ENCODE measurements at places on chromosomes 13 and 19.

DNA sequence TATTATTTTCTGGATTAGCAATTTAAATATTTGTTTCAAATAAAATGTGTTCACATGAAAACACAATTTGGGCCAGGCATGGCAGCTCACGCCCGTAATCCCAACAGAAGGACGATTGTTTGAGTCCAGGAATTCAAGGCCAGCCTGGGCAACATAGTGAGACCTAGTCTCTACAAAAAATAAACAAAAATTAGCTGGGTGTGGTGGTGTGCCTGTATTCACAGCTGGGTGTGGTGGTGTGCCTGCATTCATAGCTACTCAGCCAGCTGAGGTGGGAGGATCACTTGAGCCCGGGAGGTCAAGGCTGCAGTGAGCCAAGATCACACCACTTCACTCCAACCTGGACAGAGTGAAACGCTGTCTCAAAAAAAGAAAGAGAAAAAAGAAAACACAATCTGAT is 46.4 kb downstream of the KPNA3 start:
- no peak for DNase-seq

DNA sequence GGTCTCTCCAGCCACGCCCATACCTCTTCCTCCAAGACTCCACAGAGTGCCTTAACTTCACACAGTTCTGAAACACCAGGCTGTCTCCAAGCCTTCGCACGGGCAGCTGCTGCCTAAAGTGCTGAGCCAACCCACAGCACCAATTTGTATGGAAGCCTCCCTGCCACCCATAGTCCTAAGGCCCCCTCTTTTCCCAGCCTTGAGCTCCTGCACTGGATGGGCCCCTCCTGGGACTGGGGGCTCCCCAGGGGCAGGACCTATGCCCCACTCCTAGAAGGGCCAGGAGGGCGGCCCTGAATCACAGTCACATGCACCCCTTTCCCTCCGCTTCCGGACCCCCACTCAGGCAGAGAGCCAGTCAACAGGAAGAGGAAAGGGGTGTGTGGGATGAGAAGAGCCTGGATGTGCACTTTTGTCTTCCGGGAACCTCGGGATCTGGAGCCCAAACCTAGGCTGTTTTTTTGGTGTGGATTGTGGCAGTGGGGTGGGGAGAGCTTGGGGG is 5.1 kb upstream of the FCER2 start:
- DNase-seq: no peak

DNA sequence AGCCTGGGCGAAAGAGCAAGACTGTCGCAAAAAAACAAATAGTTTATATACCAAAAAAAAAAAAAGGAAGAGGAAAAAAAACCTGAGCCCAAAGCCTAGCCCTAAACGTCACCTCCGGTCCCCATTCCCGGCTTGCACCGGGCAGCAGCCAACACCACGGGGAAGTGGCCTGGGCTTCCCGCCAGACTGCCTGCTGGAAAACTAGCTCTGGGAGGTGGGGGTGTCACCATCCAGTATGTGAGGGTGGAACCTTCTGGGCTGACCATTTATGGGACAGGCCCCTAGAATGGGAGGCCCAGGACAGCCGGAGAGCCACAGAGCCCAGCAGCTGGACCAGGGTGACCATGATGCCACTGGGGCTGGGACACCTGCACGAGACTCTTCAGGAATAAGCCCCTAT is 37.3 kb downstream of the IL12RB1 start:
- peak; percentile 76 for DNase-seq

DNA sequence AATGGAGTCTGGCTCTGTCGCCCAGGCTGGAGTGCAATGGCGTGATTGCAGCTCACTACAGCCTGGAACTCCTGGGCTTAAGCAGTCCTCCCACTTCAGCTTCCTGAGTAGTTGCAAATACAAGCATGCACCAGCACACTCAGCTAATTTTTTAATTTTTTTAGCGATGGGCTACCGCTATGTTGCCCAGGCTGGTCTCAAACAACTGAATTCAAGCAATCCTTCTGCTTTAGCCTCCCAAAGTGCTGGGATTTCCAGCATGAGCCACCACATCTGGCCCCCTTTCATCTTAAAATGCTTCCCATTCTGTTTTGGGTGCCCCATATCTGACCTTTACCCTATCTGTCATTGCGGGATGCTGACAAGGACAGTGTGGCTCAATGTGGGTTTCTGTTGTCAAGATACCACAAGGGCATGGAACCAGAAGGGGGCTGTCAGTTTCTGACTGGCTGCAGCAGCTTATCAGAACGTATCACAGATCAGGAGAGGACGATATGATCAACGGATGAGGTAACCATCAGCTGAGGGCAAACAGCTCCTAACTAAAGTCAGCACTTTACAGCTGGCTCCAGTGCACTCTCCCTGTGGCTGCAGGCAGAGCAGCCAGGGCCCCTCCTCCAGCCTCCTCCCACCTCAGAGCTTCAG is 32.4 kb downstream of the GPR42 start:
- no peak for DNase-seq

GRCh38 chr13:100361504-100361903 is 227.1 kb downstream of the GGACT start:
- peak; percentile 75 for DNase-seq

- no peak for DNase-seq
Observed at GRCh38 chr13:112709825-112710783, 20.3 kb downstream of the ATP11A start.

DNA sequence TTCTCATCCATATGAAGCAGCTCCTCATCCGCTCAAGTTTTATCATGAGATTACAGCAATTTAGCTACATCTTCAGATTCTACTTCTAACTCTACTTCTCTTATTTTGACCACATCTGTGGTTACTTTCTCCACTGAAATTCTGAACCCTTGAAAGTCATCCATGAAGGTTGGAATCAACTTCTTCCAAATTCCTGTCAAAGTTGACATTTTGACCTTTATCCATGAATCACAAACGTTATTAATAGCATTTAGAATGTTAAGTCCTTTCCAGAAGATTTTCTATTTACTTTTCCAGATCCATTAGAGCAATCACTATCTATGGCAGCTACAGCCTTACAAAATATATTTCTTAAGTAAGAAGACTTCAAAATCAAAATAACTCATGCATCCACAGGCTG is 421.7 kb upstream of the GPC6 start:
- DNase-seq: peak; percentile 31

DNA sequence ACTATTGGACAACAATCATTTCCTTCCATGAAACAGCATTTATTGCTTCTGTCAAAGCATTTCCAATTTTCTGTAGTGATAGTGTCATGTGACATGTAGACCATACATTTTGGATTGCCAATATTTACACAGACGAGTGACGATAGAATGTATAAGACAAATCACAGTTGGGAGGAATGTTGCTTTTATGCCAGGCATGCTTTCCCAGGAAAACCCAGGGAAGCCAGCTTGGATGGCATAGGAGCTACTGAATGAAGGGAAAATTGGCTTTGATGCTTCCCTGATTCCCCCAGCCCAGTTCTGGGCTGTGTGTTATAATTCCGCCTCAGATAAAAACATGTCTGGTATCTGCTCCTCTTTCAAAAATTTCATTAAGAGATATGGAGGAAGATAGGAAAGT is 22.5 kb downstream of the SCEL start:
- DNase-seq: no peak

DNA sequence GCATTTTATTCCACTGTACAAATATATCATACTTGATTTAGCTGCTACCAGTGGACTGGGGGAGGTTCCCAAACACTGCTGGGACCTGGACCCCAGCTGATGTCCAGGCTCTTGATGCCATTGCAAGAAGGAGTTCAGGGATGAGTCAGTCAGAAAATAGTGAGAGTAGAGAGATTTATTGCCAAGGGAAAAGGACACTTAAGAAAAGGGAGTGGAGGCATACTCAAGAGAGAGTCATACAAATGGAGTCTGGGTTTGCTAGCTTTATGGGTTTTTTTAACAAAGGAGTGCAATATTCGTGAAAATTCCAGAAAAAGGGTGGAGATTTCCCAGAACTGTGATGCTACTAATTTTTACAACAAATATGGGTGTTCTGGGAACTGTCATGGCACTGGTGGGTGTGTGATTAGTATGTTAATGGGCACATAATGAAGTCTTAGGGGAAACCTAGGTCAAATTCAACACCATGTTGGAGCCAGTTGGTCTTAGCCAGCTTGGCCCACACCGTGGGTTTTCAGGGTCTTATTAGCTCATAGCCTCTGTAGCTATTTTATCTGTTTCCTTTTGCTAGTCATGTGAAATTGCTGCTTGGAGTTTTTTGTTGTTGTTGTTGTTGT is 36.2 kb downstream of the GPC6 start:
- peak; percentile 91 for DNase-seq

- peak; percentile 74 for DNase-seq
Observed at GRCh38 chr13:106373989-106374572, 161.4 kb downstream of the EFNB2 start.

DNA sequence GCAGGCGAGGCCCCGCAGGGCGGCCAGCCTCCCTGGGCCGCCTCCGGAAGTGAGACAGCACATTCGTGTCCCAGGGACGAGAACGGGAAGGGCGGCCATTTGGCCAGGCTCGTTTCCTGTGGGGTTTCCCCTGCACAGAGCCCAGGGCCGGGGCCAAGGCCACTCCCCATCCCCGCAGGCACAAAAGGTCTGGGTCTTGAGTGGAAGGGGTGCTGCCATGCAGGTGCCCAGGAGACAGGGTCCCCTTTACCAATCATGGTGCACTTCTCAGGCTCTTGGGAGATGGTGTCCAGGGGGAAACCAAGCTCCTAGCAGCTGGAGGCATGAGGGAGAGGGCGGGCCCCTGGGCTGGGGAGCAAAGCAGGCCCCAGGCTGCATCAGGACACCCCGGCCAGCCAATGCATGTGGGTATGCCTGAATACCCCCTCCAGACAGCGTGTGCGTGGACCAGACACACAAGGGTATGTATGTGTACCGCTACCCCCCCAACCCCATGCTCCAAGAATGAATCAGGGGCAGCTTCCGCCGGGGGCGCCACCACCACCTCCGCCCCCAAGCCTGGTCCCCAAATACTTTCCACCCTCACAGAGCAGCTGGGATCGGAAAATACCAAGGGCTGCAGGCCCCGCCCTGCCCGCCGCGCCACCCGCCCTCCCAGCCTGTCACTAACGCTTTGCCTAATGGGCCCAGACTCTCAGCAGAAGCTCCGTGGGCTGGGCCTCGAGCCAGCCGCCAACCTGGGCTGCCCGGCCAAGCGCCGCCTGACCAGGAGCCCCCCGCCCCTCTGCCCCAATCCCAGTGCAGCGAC is 37.6 kb upstream of the NANOS3 start:
- DNase-seq: peak; percentile 94

Data from EH (cell line).